NCI-H2171 treated with DMSO at 0.1 percent for 48 hours (cell line): ENCODE measurements at places on chromosomes 7 and 10.

DNA sequence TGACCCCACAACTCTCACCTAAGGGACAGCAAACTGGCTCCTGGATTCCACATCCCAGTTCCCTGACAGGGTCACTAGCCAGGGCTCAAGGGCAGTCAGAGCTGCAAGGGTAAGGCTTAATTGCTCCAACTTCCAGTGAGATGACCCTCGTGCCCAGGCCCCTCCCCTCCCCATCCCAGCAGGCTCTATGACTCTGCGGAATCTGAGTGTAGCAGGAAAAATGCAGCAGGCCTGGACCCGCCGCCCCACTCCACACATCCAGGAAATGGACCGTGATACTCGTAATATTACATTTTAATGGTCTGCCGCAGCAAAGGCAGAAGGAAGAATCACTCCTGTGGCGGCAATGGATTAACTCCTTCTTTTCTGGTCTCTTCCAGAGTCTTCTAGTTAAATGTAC lies 91.7 kb upstream of the CHST15 start:
- DNase-seq: no peak

GRCh38 chr10:69644658-69645295 lies 14.7 kb downstream of the FAM241B start:
- peak; percentile 15 for DNase-seq

DNA sequence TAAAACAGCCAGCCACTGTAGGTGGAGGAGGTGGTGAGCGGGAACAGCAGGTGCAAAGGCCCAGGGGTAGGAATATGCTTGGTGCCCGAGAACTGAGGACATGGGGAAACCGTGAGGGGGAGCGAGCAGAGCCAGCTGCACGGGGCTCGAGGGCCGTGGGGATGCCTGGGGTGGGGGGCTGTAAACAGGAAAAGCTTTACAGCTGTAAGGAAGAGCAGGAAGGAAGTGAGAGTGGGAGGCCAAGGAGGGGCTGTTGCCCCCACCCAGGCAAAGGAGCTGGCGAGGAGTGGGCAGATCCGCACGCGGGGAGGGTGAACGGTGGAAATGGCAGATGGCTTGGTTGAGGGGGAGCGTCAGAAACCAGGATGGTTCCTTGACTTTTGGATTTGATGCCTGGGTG lies 34.4 kb downstream of the ZMIZ1 start:
- DNase-seq: no peak

GRCh38 chr10:20767028-20767427 lies 130.1 kb downstream of the NEBL start:
- DNase-seq: no peak

- no peak for DNase-seq
Measured at GRCh38 chr10:11677480-11677879, 64.7 kb upstream of the ECHDC3 start.

GRCh38 chr10:111944331-111944730 lies 239.2 kb downstream of the GPAM start:
- no peak for DNase-seq

DNA sequence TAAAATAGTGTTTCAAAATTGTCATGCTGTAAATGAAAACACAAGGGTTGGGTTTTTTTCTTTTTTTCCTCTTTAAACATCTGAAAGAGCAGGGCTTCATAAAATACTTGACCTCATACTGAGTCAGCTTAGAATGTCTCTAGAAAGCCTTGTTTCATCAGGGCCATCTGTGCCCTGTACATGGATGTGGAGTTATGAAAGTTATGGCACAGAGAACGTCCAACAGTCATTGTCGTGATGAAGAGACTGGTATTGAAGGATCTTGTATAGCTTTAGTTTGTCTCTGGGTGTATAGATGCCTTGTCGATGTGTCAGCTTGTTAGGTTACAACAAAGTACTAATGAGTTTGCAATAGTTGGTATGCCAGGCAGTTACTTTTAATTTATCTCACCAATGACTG lies 127.3 kb downstream of the FAM204A start:
- DNase-seq: no peak

GRCh38 chr10:1411451-1411850 lies 325.9 kb downstream of the ADARB2 start:
- DNase-seq: no peak

GRCh38 chr10:49089557-49090188 lies 25.6 kb downstream of the VSTM4 start:
- no peak for DNase-seq
